SJSA1 (cell line): ENCODE measurements at places on chromosomes 4 and X. TPM values are rescaled to one million over a fixed set of nuclear protein-coding genes. Genes with fewer than 3 reads are reported as not detected.

ETDC gene
- not detected in 2 replicates for total RNA-seq

CNGA1 gene
- total RNA-seq, result 0.91 TPM in 1 of 2 replicates, not detected in the other

RNF212 gene
- not detected in 2 replicates for total RNA-seq

PDLIM3 gene
- total RNA-seq, result 87.3 and 157 TPM in 2 replicates

S100P gene
- total RNA-seq, result not detected in 2 replicates

F8A1 gene
- total RNA-seq, result 0.89 and 1.5 TPM in 2 replicates

USP17L5 gene
- not detected in 2 replicates for total RNA-seq

ZNF185 gene
- 9.8 and 10.1 TPM in 2 replicates for total RNA-seq

CITED1 gene
- total RNA-seq, result 0.11 and 3.8 TPM in 2 replicates

GLRB gene
- 13.3 and 13.5 TPM in 2 replicates for total RNA-seq

NDST3 gene
- 0.53 and 0.58 TPM in 2 replicates for total RNA-seq

- H3K27me3 ChIP-seq, result no peaks in the 10 kb centered on the region
- H3K4me3 ChIP-seq, result no peak overlapping the region
- H3K4me1 ChIP-seq, result no peaks in the 10 kb centered on the region; the same call in 1 of the 2 replicates
- no peak overlapping the region for H3K27ac ChIP-seq
These were observed 25.7 kb downstream of the CXCL13 start for GRCh38 chr4:77631276-77631675.

GRCh38 chr4:102503831-102504786 lies 3.0 kb downstream of the NFKB1 start:
- no peak for DNase-seq
- H3K36me3 ChIP-seq, result peaks cover 16% of the 10 kb centered on the region
- H3K27ac ChIP-seq, result no peak overlapping the region
- no peaks in the 10 kb centered on the region for H3K27me3 ChIP-seq

- DNase-seq, result no peak
- H3K27ac ChIP-seq, result no peak overlapping the region
- H3K36me3 ChIP-seq, result no peaks in the 10 kb centered on the region
- no peaks in the 10 kb centered on the region for H3K27me3 ChIP-seq
- no peaks in the 10 kb centered on the region for H3K4me1 ChIP-seq
These were observed 1047.7 kb downstream of the C4orf33 start for GRCh38 chr4:130143656-130144055.

- no peak overlapping the region for H3K27ac ChIP-seq
- H3K27me3 ChIP-seq, result no peaks in the 10 kb centered on the region
- H3K36me3 ChIP-seq, result no peaks in the 10 kb centered on the region
- no peak for DNase-seq
These were observed 126.9 kb upstream of the VEGFC start for GRCh38 chr4:176919631-176920030.

- no peak overlapping the region for H3K4me3 ChIP-seq
- no peaks in the 10 kb centered on the region for H3K27me3 ChIP-seq
- DNase-seq, result no peak
- no peak overlapping the region for H3K27ac ChIP-seq
- H3K4me1 ChIP-seq, result peaks cover 16% of the 10 kb centered on the region
These were observed 26.7 kb downstream of the PDS5A start for GRCh38 chr4:39950861-39951481.

GRCh38 chr4:106614441-106614840 lies 245.9 kb upstream of the GIMD1 start:
- no peak overlapping the region for H3K4me3 ChIP-seq
- peaks cover 26% of the 10 kb centered on the region for H3K4me1 ChIP-seq
- DNase-seq, result peak; percentile 31

- H3K4me3 ChIP-seq, result no peak overlapping the region
- H3K27ac ChIP-seq, result no peak overlapping the region
- no peaks in the 10 kb centered on the region for H3K4me1 ChIP-seq
- DNase-seq, result no peak
These were observed 7.9 kb downstream of the HUWE1 start for GRCh38 chrX:53678667-53679066.

DNA sequence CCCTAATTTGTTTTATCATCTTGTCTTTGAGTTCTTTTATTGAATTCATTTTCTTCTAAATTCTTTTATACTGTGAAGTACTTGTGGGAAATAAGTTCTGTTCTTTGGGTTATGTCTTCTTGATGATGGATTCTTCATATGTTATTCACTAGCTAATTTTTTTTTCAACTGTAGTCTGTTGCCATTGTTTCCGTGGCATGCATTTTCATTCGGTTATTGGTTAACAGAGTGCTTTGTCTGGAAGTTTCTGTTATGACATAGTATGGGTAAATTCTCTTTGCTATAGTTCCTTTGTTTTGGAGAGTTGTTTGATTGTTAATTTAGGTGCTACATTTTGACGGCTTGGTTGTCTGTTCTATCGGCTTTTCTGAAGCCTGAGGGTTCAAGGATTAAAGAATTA lies 184.9 kb upstream of the AADAT start:
- DNase-seq, result no peak
- no peaks in the 10 kb centered on the region for H3K27me3 ChIP-seq
- H3K27ac ChIP-seq, result no peak overlapping the region
- no peak overlapping the region for H3K4me3 ChIP-seq

- no peak overlapping the region for H3K27ac ChIP-seq
- H3K36me3 ChIP-seq, result no peaks in the 10 kb centered on the region
- no peaks in the 10 kb centered on the region for H3K4me1 ChIP-seq
- peaks cover 5% of the 10 kb centered on the region for H3K27me3 ChIP-seq
- H3K4me3 ChIP-seq, result no peak overlapping the region
These were observed 37.2 kb downstream of the CPLX1 start for GRCh38 chr4:788636-789297.

DNA sequence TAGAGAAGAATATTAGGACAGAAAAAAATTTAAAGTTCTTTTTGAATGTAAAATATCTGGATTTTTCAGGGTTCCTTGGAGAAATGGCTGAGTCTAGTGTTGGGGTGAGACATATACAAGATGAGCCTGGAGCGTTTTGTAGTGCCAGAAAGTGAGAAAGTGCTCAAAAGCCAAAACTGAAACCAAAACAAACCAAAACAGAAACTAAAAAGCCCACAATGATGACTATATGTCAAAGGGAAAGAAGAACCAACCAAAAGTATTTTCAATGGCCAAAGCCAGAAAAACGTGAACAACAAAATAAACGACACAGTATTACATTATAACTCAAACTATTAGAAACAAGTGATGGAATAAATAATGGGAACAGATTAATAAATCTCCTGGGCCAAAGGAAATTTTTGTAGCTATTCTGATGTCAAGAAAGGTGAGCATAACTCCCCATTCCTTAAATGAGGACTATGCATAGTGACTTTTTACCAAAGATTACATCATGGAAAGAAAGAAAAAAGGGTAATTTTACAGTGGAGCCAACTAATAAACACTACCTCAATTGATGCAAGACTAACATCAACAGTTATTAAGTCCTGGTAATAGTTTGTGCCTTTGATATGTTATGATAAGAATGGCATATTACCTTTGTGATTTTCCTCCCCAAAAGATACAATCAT lies 1137.6 kb downstream of the C4orf33 start:
- H3K4me1 ChIP-seq, result no peaks in the 10 kb centered on the region
- no peaks in the 10 kb centered on the region for H3K36me3 ChIP-seq
- H3K27me3 ChIP-seq, result no peaks in the 10 kb centered on the region
- no peak overlapping the region for H3K4me3 ChIP-seq

GRCh38 chr4:85522277-85522676 lies 47.3 kb downstream of the ARHGAP24 start:
- no peaks in the 10 kb centered on the region for H3K4me1 ChIP-seq
- H3K4me3 ChIP-seq, result no peak overlapping the region
- DNase-seq, result no peak
- H3K27me3 ChIP-seq, result no peaks in the 10 kb centered on the region
- no peak overlapping the region for H3K27ac ChIP-seq

DNA sequence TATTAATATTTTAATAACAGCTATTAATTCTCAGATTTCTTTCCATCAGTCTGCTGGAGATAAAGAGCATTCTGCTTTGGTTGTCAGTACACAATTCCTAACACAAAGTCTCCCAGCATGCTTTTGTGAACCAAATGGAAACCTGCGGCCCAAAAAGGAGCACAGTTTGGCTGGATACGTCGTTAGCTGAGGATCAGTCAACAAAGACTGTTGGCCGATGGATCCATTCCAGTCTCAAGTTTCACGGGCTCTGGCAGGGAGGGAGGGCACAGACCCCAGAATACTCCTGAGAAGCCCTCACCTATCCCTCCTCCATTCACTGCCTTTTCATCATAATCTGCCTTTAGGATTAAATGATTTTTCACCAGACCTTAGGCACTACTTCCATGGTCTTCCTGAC lies 26.3 kb upstream of the PRSS48 start:
- H3K4me3 ChIP-seq, result no peak overlapping the region
- DNase-seq, result no peak
- no peaks in the 10 kb centered on the region; the same call in 1 of the 2 replicates for H3K27me3 ChIP-seq
- H3K27ac ChIP-seq, result no peak overlapping the region
- H3K36me3 ChIP-seq, result no peaks in the 10 kb centered on the region

GRCh38 chr4:74649193-74649592 lies 145.1 kb downstream of the BTC start:
- DNase-seq, result no peak
- no peak overlapping the region for H3K27ac ChIP-seq
- no peak overlapping the region for H3K4me3 ChIP-seq
- H3K36me3 ChIP-seq, result no peaks in the 10 kb centered on the region

- H3K27ac ChIP-seq, result no peak overlapping the region
- H3K27me3 ChIP-seq, result no peaks in the 10 kb centered on the region
- no peak for DNase-seq
- no peaks in the 10 kb centered on the region for H3K4me1 ChIP-seq
These were observed 97.3 kb upstream of the DCLK2 start for GRCh38 chr4:149980941-149981340.

- peak overlapping the region; percentile 19; the same call in 1 of the 2 replicates for H3K27ac ChIP-seq
- H3K27me3 ChIP-seq, result no peaks in the 10 kb centered on the region
- peaks cover 17% of the 10 kb centered on the region for H3K4me1 ChIP-seq
- H3K4me3 ChIP-seq, result no peak overlapping the region
- H3K36me3 ChIP-seq, result no peaks in the 10 kb centered on the region
These were observed 66.4 kb upstream of the HHIP start for GRCh38 chr4:144579411-144580030.

DNA sequence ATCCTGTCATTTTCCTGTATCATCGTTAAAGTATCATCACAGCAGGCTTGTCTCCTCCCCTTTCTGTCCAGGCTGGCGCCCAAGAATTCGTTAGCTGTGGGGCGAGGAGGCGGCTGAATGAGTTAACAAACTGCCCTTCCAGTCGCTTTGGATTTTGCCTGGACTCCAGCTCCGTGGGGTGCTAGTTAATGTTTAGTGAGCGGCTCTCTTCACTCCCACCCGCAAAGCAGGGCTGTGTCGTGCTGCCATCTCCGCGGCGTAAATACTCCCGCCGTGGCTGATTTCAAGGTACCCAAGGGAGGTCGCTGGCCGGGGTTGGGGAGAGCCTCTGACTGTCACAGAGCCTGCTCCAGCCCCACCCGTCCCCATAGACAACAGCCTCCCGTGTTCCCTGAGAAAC lies 44.9 kb upstream of the SPRY1 start:
- H3K27ac ChIP-seq, result no peak overlapping the region
- H3K27me3 ChIP-seq, result no peaks in the 10 kb centered on the region
- H3K36me3 ChIP-seq, result no peaks in the 10 kb centered on the region
- DNase-seq, result no peak
- peaks cover 3% of the 10 kb centered on the region; the same call in 1 of the 2 replicates for H3K4me1 ChIP-seq
- no peak overlapping the region for H3K4me3 ChIP-seq

- H3K27me3 ChIP-seq, result no peaks in the 10 kb centered on the region
- no peak overlapping the region for H3K27ac ChIP-seq
- H3K4me1 ChIP-seq, result peaks cover 21% of the 10 kb centered on the region
These were observed 56.1 kb downstream of the PJA1 start for GRCh38 chrX:69109036-69109663.

GRCh38 chr4:66486068-66486467 lies 815.8 kb upstream of the EPHA5 start:
- H3K27me3 ChIP-seq, result no peaks in the 10 kb centered on the region
- H3K4me1 ChIP-seq, result peaks cover 13% of the 10 kb centered on the region
- no peak for DNase-seq
- H3K36me3 ChIP-seq, result no peaks in the 10 kb centered on the region
- no peak overlapping the region for H3K4me3 ChIP-seq
- no peak overlapping the region for H3K27ac ChIP-seq

- no peak overlapping the region for H3K27ac ChIP-seq
- no peak for DNase-seq
- no peaks in the 10 kb centered on the region for H3K4me1 ChIP-seq
- no peaks in the 10 kb centered on the region for H3K27me3 ChIP-seq
These were observed 52.1 kb downstream of the NYX start for GRCh38 chrX:41499195-41499594.

- H3K4me1 ChIP-seq, result peaks cover 29% of the 10 kb centered on the region
- H3K4me3 ChIP-seq, result no peak overlapping the region
- DNase-seq, result peak; percentile 46
- H3K27ac ChIP-seq, result peak overlapping the region; percentile 66
- no peaks in the 10 kb centered on the region for H3K36me3 ChIP-seq
- no peaks in the 10 kb centered on the region for H3K27me3 ChIP-seq
These were observed 99.3 kb upstream of the GRPR start for GRCh38 chrX:16023790-16024734.

- H3K4me3 ChIP-seq, result no peak overlapping the region
- no peak for DNase-seq
- H3K27me3 ChIP-seq, result no peaks in the 10 kb centered on the region
- no peaks in the 10 kb centered on the region; the same call in 1 of the 2 replicates for H3K4me1 ChIP-seq
- H3K36me3 ChIP-seq, result peaks cover 47% of the 10 kb centered on the region
- H3K27ac ChIP-seq, result no peak overlapping the region
These were observed 40.0 kb downstream of the HADH start for GRCh38 chr4:108029731-108030130.

GRCh38 chr4:6120361-6120760 lies 80.0 kb downstream of the JAKMIP1 start:
- DNase-seq, result no peak
- H3K27ac ChIP-seq, result no peak overlapping the region
- H3K4me1 ChIP-seq, result no peaks in the 10 kb centered on the region
- H3K36me3 ChIP-seq, result no peaks in the 10 kb centered on the region
- H3K27me3 ChIP-seq, result no peaks in the 10 kb centered on the region
- no peak overlapping the region for H3K4me3 ChIP-seq
